Kidney tubule cell (primary cell): ENCODE measurements at places on chromosomes 2 and 18.

- no peak for DNase-seq
These were observed 134.1 kb downstream of the FAM210A start for GRCh38 chr18:13592246-13592645.

DNA sequence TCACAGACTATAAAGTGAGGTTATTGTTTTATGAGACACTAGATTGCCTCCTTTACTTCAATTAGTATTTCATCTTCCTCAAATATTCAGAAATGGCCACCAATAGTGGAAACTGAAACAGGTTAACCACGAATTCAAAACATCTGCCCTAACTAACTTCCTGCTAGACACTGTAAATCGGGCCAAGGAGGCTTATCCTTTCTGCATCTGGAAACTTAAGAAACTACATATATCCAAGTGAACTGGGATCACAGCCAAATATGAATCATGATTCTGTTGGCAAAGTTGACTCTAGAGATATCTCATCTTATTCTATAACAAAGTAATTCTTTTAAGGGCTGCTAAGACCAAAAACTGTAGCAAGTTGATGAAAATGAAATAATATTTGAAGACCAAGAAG lies 136.6 kb upstream of the ZC3H15 start:
- peak; percentile 28 for DNase-seq

- no peak for DNase-seq
These were observed 233.3 kb downstream of the LDLRAD4 start for GRCh38 chr18:13451661-13452387.

- DNase-seq, result no peak
These were observed 44.9 kb upstream of the ALK start for GRCh38 chr2:29966266-29966665.

GRCh38 chr2:113175736-113176695 lies 2.2 kb downstream of the PSD4 start:
- no peak for DNase-seq

DNA sequence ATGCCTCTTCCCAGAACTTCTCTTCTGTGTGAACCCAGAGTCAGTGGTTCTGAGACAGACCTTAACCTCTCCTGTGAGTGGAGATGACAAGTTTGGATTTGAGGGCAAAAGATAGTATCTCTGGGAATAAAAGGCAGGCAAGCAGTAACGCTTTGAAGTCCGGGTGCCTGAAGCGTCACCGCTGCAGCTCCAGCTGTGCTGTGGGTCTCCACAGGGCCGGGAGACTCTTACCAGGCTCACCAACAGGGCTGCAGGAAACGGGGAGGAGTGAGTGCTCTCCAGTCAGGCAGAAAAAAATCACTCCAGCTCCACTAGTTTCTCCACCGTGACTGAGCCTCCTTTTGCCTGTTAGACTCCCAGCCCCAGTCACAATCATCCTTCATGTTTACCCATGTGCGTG lies 79.7 kb upstream of the MAP4K4 start:
- DNase-seq, result peak; percentile 30

DNA sequence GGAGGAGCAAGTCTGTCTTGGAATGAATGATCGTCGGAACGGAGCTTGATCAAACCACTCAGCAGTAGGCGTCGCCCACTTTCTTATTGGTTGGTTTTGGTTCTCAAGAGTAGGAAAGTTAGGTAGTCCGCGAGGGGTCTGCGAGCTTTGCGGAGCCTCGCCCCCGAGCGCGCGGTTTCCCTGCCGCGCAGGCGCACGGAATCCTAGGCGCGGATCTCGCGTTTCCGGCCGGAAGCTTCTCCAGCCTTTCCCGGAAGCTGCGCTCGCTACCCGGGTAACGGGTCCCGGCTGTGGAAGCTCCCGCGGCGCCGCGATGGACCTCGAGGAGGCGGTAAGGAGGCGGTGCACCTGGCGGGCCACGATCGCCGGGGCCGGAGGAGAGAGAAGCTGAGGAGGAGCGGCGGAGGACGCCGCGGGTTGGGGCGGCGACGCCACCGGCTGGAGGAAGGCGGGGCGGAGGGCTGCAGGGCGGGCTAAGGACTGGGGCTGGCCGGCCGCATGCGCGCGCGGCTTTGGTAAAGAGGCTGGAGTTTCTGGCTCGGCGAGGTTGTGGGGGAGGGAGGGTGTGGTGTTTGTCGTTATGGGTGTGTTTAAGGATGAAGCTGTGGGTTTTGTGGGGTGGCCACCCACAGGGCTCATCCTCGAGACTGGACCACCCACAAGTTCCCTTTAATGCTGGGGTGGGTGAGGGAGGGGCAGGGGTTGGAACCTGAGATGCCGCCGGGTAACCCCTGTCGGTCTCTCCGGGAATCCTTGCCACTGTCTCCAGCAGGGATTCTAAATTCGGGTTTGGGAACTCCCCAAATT lies at the start of gene TAF1B:
Gene TAF1B (plus strand): TSS at position 246 of the 807 bp plus-strand sequence. CDS start 68 bp downstream, at position 314.
- DNase-seq, result peak; percentile 95

DNA sequence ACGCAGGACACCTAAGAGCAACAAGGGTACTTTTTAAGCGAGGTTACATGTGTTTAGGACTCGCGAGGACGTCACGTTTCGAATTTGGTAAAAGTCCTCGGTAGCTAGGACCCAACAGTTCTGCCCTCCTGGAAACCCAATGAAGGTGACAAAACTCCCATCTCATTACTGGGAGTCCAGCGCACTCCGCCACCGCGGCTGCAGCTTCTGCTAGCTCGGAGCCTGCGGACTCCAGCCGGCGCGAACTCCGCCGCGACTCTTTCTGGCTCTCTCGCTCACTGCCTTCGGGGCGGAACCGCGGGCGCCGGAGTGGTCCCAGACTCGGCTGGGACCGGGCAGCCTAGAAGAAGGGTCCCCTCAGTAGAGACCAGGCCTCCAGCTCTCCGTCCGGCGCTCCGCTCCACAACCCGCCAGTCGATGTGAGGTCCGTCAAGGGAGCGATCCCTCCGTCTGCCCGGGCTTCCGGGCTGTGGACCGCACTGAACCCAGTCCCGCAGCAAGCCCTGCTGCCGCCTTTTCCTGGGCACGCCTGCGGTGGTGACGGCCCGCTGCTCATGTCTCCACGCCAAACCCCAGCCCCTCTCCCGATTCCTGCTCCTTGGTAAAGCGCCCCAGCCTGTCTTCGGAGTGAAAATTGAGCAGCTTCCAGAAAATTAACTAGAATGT lies 3.0 kb upstream of the OSR1 start:
- no peak for DNase-seq

DNA sequence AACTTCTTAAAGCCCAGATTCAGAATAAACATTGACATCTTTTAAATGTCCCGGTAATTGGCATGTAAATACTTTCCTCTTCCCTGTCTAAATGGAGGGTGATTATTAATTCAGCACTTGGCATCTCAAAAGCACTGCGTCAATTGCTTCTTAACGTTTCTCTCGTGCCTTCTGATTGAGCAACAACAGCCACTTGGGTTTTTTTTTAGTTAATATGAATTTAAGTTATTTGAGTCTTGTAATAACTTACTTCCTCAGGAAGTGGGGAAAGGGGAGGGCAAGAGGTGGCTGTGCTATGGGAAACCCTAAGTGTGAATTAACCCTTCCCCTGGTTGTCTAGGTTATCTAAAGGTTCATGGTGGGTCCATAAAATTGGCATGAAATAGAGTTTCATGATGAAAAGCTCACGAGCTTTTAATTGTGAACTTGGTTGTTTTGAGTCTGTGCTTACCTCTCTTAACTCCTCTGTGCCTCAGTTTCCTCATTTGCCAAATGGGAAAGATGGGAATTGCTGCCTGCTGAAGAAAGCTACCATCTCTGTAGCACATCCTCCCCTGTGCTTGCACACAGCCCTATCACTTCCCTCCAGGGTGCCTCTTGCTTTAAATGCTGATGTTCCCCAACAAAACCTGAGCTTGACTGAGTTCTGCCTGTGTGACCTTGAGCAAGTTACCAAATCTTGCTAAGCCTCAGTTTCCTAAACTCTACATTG lies 126.3 kb upstream of the BCL2L11 start:
- peak; percentile 17 for DNase-seq

DNA sequence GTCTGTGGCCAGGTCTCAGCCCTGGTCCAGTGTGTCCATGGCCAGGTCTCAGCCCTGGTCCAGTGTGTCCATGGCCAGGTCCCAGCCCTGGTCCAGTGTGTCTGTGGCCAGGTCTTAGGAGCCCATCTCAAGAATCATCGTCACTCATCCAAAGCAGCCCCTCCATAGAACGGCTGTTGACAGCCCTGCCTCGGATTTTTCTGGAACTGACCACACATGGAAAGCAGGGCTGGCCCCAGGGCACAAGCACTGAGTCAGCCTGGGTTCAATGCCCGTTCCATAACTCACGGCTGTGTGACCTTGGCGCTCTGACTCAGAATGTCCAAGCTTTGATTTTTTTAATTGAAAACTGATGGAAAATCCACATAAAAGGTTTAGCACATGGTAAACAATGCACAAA lies 59.9 kb upstream of the SNTG2 start:
- DNase-seq, result peak; percentile 24
